Sigmoid colon (tissue), 7 donors: ENCODE measurements at places on chromosomes 1 and 21. TPM values are rescaled to one million over a fixed set of nuclear protein-coding genes. Genes with fewer than 3 reads are reported as not detected.

Gene CELSR2
- 3.6 TPM for total RNA-seq

Gene AMY1A
- total RNA-seq, result not detected

- H3K4me1 ChIP-seq, result peaks cover 37% of the 10 kb centered on the region
- no peak overlapping the region for H3K27ac ChIP-seq
- no peak for DNase-seq
- H3K4me3 ChIP-seq, result no peak overlapping the region
These were observed 478.2 kb upstream of the VAMP3 start for GRCh38 chr1:7292714-7293419.

- no peaks in the 10 kb centered on the region for H3K4me1 ChIP-seq
- no peak for DNase-seq
- H3K36me3 ChIP-seq, result no peaks in the 10 kb centered on the region
- H3K4me3 ChIP-seq, result no peak overlapping the region
- H3K27ac ChIP-seq, result no peak overlapping the region
- H3K27me3 ChIP-seq, result no peaks in the 10 kb centered on the region
These were observed 72.0 kb downstream of the GRIK1 start for GRCh38 chr21:29867796-29868195.

Gene RGS13
- total RNA-seq, result 0.36 TPM

Gene OR6K3
- not detected for total RNA-seq

Gene LRRIQ3
- 0.36 TPM for total RNA-seq
